Muscle of arm (tissue), 14 donors: ENCODE measurements at places on chromosomes 12 and 14. TPM values are rescaled to one million over a fixed set of nuclear protein-coding genes. Genes with fewer than 3 reads are reported as not detected.

DNA sequence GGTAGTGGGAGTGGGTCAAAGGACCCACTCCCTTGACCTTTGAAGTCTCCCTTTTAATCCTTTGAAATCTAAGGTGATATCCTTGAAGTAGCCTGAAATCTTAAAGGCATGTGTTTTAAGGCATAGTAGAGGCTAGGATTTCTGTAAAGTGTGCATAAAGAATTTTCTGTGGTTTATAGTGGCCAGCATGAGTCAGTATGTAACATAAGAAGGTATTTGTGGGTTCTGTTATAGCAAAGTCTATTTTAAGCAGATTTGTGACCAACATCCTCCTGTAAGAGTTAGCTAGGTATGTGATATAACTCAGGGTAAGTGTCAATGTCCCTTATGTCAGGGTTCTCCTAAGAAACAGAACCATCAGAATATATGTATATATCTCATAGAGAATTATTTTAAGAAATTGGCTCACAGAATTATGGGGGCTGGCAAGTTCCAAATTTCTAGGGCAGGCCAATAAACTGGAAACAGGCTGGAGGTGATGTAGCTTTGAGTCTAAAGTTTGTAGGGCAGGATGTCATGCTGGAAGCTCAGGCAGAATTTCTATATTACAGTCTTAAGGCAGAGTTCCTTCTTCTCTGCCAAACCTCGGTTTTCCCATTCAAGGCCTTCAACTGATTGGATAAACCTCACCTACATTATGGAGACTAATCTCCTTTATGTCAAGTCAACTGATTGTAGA, 18.7 kb upstream of the EPYC start:
- no peak for DNase-seq

DNA sequence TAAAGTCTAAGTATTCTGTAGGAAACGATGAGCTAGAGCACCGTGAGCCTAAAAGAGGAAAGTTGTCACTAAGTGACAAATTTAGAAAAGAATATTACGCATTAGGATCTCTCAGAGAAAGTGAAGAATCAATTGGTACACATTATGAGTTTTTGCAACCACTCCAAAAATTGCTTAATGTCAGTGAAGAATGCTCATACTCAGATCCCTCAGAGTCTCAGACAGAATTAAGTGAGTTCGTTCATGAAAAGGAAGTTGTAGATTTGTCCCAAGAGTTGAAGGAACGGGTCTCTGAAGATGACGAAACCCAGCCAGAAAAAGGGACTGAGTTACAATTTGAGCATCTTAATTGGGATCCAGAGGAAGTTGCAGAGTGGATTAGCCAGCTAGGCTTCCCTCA, 1.5 kb downstream of the SAMD15 start:
- no peak for DNase-seq

GRCh38 chr12:93407054-93407962, 29.6 kb downstream of the NUDT4 start:
- no peak for DNase-seq

DNA sequence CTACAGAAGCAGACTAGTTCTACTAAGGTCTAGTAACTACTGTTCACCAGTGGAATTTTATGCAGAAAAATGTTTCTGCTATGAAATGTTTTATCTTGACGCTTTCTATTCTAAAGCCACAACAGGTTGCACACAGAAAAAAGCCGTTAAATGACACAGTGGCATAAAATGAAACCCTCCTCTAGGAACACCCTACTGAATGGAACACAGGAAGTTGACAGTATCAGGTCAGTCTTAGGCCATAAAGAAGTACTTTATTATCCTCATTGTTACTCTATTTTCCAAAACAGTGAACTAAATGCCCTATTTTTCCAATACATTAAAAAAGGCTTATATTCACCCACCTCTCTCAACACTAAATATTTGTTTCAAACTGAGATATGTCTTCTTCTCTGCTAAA, 21.9 kb downstream of the EPS8 start:
- DNase-seq, result no peak

DNA sequence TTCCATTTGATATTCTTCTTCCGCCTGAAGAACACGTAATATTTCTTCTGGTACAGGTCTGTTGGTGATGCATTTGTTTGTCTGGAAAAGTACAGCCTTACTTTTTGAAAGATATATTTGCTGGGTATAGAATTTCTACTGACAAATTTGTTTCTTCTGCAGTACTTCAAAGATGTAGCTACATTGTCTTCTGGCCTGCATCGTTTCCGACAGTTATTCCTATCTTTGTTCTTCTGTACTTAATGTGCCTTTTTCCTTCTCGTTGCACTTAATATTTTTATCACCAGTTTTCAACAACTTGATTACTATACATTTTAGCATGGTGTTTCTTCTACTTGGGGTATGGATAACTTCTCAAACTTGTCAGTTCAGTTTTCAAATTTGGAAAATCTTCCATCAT, 47.1 kb downstream of the SENP1 start:
- DNase-seq, result no peak

GRCh38 chr12:117034701-117035151, 64.5 kb downstream of the TESC start:
- no peak for DNase-seq

TMCC3 gene
- polyA plus RNA-seq, result not detected

DNA sequence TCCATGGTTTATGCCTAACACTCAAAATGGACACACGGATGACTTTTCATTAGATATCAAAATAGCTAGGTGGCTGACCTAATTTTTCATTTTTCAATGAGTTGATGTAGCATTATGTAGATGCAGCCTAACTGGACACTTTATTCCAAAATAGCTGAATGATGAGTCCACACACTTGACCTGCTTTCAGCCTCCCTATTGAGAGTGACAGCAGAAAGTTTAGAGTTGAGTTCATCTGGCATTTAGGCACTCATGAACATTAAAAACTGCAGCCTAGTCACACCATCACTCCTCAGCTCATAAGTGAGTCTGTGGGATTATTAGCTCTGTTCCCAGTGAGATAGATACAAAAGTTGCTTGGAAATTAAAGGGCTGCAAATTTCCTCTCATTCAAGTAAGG, 307.3 kb upstream of the PRKD1 start:
- no peak for DNase-seq

P2RX2 gene
- polyA plus RNA-seq, result not detected

- DNase-seq, result no peak
These were observed 95.9 kb downstream of the DACT1 start for GRCh38 chr14:58733451-58734208.
